ENCODE measurements at places on chromosomes 3 and 15.

GRCh38 chr3:143445118-143445517 lies 325.5 kb downstream of the CHST2 start:
- DNase-seq, result no peak

GRCh38 chr15:75902129-75902557 lies 1.5 kb upstream of the FBXO22 start:
- DNase-seq, result no peak

DNA sequence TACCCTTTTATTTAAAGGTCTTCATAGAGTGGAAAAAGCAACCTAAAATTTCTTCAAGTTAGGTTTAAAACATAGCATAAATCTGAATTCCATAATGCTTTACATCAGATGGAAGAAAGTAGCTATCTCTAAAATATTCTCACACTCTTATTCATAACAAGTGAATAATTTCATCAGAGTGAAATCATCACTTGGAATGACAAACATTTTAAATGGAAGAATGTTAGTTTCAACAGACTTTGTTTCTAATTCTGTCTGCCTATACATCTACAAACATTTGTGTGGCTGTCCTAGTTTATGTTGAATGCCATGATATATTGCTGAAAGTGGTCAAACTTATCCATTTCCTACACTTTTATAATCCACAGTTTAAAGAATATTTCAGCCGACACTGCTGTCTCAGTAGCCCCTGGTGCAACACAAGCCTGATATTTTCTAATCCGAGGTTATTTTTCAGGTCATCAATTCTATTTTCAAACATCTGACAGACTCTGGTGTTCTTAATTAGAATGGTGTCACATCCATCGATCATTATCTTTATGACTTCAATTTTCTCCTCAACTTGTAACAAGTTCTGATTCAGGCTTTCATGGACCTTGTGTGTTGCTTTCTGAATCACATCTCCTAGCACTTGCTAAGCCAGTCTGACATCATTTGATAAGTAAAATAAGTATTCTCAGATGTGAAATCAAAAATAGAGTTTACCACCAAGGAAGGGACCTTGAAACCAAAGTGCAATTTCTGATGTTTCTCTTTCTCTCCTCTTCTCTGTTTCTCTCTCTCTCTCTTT lies 17.1 kb upstream of the CNTN3 start:
- DNase-seq, result no peak

GRCh38 chr15:65339416-65339815 lies 34.9 kb downstream of the RNU5B-1 start:
- no peak for DNase-seq

DNA sequence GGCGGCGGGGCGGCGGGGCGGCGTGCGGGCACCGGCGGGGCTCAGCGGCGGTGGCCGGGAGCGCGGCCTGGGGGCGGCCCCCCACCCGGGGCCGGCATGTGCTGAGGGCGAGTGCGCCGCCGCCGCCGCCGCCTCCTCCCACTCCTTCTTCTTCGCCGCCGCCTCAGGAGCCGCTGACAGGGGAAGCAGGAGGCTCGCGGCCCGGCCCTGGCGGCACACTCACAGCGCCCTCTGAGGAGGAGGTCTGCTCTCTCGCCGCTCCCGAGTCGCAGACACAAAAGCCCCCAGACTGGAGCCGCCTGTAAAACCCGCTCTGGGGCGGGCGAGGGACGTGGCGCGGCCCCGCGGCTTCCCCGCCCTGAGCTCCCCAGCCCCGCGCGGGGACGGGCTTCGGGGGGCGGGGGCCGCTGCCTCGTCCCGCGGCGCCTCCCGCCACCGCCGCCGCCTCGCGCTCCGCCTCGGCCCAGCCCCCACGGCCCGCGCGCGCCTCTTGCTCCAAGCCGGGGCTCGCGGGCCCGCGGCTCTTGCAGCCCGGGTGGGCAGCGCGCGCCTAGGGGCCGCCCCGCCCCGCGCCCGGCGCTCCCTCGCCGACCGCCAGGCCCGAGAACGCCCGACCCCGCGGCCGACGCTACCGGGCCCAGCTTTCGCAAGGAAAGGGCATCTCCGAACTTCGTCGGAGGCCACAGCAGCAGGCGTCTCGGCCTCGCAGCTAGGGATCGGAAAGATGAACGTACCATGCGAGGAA lies at the start of gene PYGO1:
PYGO1 (minus strand) TSS at position 276 of the 745 bp plus-strand sequence. CDS start 462 bp downstream, outside the sequence.
- peak; percentile 87 for DNase-seq

Measured in lower leg skin (tissue), 4 donors.